ENCODE measurements at places on chromosomes 7 and 10.

- no peak for DNase-seq
Observed at GRCh38 chr10:133008196-133008595, 65.8 kb upstream of the CFAP46 start.

GRCh38 chr10:95236068-95236903 is 42.2 kb downstream of the ACSM6 start:
- peak; percentile 41 for DNase-seq

- no peak for DNase-seq
Observed at GRCh38 chr10:45154502-45154901, 153.8 kb downstream of the ZNF22 start.

DNA sequence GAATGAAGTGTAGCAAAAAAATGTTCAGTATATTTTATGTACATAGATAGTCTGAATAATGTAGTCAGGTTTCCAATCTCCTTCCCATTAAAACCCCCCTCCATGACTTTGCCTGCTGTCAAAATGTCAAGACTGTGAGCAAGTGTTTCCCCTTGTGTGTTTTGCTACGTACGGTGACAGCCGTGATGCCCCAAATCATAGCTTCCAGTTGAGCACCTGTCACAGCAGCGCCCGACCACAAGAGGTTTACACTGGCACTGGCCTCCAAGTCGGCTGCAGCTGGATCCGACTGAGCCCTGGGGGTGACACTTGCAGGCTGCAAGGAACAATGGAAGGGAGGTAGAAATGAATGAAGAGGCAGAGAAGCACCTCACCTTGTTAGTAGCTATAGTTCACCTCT is 62.3 kb downstream of the LAMB4 start:
- no peak for DNase-seq

- no peak for DNase-seq
Observed at GRCh38 chr7:158396982-158397862, 190.4 kb downstream of the PTPRN2 start.

DNA sequence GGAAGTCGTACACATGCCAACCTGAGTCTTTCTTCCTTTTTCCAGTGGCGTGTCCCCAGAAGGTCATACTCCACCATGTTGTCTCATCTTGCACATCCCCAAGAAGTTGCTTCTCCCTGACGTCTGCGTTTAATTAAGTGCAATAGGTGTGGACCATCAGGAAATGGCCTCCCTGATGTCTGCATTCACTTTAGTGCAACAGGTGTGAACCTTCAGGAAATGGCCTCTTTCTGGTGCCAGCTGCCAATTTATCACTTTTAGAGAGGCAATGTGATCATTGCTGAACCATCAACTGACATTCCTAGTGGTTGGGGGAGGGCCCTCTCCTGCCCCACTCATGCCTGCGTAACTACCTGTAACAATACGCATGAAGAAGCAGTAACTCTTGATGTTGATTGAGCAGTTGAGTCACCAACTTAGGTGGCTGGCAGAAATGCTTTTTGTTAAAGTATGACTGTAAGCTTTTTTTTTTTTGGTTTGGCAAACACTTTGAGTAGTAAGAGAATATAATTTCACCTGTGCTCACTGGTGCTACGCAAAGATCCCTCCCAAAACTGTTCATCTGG is 25.8 kb downstream of the SCIN start:
- DNase-seq, result no peak

DNA sequence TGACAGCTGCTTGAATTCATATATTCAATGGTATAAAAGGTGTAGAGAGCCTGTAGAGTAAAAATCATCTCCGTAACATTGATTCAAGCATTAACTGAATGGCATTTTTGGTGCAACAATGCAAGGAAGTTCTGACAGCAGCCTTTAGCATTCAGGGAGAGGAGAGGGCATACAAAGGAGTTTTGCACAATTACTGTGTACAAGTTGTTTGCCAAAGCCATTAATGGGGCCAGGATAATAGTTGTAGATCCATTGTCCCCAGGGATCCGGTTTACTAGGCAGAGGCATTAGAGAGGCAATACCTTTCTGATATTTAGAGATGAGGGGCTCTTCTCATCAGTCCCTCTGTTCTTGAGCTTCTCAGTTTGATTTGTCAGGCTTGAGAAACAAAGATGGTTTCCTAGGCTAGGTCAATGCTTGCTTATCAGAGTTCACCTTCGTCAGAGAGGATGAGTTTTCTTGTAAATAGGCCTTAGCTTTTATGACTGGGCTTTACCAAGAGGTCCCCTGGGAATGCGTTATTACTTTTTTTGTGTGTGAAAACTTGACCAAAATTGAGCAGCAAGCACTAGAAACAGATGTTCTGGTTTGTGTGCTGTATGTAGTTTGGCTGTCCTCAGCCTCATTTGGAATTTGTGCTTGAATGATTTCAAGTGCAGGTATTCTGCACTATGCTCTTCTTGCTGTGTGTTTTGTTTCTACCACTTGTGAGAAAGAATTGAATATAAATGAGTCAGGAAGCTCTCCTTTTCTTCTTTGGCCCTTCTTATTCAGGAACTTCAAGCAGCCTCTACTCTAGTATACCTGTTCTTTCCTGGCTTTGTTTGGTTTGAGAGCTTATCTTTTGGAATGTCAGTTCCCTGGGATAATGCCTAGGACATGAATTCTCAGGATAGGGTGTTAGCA is 32.0 kb downstream of the SND1 start:
- no peak for DNase-seq

DNA sequence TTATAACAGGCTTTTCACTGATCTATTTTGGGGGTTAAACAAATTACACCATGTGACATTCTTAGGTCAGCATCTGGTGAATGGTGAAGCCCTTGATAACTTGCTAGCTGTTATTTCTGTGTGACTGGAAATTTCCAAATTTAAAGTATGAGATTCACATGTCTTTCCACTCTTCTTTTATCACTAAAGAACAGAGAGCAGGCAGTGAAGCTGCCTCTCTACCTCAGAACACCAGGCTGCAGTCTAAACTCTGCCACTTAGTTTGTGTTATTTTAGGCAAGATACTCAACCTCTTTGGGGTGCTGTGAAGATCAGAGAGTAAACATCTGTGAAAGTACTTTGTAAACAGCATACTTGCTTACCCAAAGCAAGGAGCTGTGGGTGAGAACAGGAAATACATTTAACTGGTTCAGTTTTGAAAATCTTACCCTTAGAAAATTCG is 15.5 kb upstream of the SP4 start:
- no peak for DNase-seq

- no peak for DNase-seq
Observed at GRCh38 chr7:28405662-28406061, 6.7 kb upstream of the CREB5 start.

- no peak for DNase-seq
Observed at GRCh38 chr10:86169066-86169465, 197.5 kb downstream of the GRID1 start.

DNA sequence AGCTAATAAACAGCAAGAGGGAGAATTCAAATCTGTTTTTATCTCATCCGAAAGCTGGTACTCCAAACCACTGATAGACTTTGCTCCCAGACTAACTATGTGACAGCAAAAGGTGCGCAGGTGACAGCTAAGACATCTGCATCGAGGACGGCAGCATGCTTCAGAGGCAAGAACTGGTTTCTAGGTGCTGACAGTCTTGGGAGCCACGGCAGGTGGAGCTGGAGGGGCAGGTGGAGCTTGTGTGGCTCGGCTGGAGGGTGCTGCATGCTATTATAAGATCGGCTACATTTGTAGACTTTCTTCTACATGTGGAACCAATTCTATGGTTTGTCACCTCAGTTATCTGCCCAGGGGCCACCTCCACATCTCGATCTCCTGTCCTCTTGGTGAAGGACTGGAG is 21.8 kb upstream of the MMP21 start:
- DNase-seq, result no peak

DNA sequence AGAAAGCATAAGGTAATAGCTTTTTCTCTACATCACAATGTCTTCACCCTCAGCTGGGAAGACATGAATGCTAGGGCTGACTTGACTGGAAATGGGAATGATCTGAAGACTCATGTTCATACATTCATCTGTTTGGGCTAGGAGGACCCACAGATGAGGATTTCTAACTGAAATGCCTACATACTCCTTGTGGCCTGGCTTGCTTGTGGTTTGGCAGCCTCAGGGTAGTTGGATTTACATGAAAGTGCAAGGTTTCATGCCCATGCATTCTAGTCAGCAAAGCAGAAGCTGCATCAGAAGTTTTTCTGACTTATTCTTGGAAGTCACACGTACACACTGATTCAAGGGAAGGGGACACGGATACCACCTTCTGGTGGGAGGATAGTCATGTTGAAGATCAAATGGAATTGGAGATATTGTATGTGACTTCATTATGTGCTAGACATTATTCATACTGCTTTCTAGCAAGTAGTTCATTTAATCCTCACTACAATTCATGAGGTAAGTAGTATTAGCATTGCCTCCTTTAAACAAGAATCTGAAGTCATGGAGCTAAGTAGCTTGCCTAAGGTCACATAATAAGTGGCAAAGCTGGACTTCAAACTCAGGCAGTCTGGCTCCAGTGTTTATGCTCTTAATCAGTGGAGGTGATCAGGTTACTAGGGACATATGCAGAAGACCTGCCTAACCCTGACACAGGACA is 957.0 kb downstream of the LRMDA start:
- no peak for DNase-seq

- DNase-seq, result no peak
Observed at GRCh38 chr10:129658376-129659072, 191.5 kb downstream of the MGMT start.

DNA sequence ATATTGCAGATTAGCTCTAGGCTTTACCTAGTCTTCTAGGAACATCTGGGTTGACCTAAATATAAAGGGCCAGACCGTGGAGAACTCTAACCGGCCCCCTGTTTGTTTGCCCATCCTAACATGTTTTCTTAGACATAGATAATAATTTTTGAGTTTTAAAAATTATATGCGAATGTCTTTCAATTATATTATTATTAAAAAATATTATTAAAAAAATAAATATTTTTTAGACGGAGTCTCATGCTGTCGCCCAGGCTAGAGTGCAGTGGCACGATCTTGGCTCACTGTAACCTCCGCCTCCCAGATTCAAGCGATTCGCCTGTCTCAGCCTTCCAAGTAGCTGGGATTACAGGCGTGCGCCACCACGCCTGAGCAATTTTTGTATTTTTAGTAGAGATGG is 318.5 kb downstream of the INHBA start:
- DNase-seq, result no peak

- no peak for DNase-seq
Observed at GRCh38 chr7:38186593-38187314, 8.7 kb downstream of the STARD3NL start.

- peak; percentile 24 for DNase-seq
Observed at GRCh38 chr7:135335628-135336139, 102.0 kb downstream of the STRA8 start.

- no peak for DNase-seq
Observed at GRCh38 chr10:61841338-61841875, 60.1 kb upstream of the ARID5B start.

- DNase-seq, result no peak
Observed at GRCh38 chr10:11837372-11838161, 14.4 kb downstream of the PROSER2 start.

DNA sequence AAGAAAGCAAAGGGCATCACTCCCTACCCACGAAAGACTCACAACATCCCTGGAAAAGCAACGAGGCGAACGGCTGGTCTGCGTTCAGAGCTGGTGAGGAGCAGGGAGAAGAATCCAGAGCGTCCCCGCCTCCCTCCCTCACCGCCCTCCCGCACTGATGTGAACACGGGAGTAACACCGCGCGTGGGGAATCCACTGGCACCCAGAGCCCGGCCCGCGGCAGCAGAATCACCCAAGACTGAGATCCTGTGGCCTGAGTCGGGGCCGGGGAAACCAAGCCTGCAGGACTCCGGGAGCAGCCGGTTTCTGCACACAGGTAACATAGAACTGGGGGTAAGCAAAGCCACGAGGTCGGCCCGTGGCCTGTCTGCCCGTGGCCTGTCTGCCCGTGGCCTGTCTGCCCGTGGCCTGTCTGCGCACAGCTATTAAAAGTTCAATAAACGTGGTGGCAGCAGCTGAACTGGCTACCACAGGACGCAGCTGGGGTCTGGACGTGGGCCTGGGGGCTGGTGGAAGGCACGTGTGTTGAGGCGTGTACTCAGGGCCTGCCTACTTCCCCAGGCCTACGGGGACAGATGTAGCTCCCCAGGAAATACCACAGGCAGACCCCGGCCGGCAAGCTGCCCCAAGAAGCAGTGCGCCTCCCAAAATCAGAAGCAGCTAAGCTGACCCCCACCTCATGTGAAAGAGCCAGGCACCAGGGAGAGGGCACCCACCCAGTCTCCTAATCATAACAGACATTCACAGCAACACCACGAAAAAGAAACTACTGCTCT is 23.0 kb downstream of the DIP2C start:
- no peak for DNase-seq

- DNase-seq, result peak; percentile 28
Observed at GRCh38 chr7:23696916-23697441, 13.0 kb upstream of the STK31 start.

- DNase-seq, result no peak
Observed at GRCh38 chr7:30406664-30407425, 71.7 kb downstream of the NOD1 start.

DNA sequence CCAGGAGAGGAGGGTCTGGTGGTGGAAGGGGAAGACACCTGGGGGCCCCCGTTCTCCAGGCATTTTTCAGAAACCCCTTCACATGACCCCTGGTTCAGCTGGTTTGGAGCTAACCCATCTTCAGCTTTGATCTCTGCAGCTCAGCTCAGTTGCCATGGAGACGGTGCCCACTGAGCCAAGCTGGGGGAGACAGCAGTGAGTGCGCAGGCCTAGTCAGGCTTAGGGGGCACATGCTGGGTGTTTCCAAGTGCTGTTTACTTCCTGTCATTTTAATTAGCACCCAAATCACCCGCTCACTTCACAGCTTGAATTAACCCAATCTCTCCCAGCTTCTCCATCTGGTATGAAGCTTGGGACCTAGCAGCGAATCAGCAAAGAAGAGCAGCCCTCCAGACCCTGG is 9.0 kb downstream of the SPOCK2 start:
- DNase-seq, result no peak

GRCh38 chr7:41886901-41887311 is 184.0 kb upstream of the INHBA start:
- DNase-seq, result no peak

GRCh38 chr7:92872701-92873100 is 36.3 kb upstream of the CDK6 start:
- no peak for DNase-seq

DNA sequence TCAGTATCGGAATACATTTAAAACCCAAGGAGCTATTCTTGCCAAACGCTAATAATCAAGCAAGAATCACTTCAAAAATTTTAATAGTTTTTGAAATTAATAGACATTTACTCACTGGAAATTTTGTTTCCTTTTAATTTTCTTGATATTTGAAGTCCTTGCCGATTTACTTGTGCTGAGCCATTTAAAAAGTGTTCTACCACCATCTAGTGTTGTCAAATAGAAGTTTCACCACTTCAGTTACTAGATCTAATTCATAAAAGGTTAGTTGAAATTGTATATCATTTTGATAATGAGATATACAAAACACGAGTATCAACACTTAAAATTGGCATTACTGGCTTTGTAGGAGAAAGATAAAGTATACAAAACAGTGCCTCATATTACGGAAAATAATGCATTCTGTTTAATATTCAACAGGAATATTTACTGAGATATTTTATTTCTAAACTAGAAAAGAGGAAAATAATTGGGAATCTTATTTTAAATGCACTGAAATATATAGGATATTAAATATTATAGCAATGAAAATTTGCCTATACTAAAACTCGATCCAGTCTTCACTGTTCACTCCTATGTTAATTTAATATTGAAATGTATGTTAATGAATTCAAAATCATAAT is 664.8 kb upstream of the SEMA3D start:
- no peak for DNase-seq

Data from stimulated activated CD8-positive, alpha-beta memory T cell treated with anti-CD3 and anti-CD28 coated beads, Interleukin-15, amount 100 ng/mL, for 48 hours (primary cell).